ENCODE measurements at places on chromosomes 2 and 18.
A peak's percentile ranks its signal among the peaks of the same experiment; 100 is the strongest.

DNA sequence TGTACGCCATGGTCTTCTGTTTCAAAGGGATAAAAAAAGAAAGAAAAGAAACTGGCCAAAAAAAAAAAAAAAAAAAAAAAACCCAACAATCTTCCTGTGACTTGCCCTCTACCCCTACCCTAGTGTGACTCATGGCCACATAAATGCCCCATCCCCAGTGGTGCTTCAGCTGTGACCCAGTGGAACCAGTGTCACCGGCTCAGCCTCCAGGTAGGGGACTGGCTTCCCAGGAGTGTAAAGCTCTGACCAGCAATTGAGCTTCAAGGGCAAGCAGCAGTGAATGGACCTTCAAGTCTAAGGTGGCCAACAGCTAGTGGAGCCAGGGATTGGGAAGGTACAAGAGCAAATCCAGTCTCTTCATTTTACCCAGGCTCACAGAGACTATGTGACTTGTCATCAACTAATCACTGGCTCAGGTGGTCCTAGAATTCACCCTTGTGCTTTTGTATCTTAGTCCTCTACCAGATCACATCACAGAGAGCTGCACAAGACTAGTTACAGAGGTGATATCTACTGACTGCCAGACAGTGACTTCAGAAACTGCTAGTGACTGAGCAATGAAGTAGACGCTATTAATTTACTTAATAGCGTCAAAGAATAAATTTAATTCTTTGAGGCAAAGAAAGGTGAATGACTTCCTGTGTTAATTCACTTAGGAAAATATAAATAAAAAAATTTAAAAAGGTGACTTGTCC is 1.3 kb upstream of the TGFBRAP1 start:
- no peak for DNase-seq

DNA sequence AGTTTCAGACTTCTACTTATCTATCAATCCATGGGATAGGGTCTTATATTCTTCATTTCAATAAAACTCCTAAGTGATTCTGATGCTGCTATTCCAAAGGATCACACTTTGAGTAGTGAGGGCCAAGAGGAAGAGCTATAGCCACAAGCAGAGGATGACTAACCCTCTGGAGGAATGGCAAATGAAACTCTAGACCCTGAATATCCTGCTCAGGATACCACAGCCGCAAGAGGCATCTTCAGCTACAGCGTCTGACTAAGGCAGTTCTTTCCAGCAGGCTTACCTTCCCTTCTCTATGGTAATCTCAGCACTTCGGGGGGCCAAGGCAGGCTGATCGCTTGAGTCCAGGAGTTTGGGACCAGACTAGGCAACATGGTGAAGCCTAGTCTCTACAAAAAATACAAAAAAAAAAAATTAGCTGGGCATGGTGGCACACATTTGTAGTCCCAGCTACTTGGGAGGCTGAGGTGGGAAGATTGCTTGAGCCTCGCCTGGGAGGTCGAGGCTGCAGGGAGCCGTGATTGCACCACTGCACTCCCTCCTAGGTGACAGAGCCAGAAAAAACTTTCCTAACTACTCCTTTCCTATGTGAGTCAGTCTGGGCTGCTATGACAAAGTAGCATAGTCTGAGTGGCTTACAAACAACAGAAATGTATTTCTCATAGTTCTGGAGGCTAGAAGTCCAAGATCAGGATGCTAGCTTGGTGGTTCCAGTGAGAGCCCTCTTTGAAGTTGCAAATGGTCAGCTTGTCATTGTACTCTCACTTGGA is 371.9 kb downstream of the IRS1 start:
- no peak for DNase-seq

DNA sequence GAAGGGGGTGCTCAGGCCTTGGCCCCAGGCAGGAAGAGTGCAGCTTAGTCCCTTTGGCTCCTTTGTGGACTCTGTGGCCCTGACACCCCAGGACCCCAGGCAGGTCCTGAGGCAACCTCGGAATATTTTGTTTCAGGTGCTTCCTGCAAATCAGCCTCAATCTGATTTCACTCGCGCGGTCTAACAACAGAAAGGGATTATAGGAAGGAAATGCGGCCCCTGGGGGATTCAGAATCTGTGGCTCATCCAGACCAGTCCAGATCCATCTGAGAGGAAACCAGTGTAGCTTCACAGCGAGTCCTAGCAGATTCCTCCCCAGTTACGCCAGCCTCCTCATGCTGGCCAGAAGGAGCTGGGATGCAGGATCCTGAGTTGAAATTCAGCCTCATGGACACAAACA is 59.5 kb upstream of the YWHAQ start:
- no peak for DNase-seq

DNA sequence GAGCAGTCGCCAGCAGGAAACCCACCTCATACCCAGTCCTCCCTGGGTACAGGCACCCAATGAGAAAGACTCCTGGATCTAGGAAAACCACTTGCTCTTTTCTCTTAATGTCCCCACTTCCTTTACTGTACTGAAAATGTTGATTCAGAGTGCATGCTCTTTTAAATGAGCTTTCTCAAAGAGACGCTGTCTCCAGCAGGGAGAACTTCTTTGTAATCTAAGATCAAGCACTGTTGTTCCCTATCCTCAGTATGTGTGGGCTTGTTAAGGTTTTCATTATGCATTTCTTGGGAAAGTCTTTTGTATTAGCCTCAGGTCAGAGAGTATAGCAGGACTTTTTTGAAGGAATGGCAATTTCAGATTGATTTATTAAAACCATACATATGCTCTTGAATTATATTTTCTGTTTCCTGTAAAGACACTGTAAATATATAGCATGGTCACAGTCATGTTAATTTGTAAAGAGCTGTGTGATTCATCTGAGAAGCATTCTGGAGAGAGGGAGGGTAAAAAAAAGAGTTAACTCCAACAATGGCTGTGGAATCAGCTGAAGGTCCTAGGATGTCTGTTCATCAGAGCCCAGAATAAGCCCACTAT is 178.1 kb downstream of the MGAT5 start:
- DNase-seq: no peak

DNA sequence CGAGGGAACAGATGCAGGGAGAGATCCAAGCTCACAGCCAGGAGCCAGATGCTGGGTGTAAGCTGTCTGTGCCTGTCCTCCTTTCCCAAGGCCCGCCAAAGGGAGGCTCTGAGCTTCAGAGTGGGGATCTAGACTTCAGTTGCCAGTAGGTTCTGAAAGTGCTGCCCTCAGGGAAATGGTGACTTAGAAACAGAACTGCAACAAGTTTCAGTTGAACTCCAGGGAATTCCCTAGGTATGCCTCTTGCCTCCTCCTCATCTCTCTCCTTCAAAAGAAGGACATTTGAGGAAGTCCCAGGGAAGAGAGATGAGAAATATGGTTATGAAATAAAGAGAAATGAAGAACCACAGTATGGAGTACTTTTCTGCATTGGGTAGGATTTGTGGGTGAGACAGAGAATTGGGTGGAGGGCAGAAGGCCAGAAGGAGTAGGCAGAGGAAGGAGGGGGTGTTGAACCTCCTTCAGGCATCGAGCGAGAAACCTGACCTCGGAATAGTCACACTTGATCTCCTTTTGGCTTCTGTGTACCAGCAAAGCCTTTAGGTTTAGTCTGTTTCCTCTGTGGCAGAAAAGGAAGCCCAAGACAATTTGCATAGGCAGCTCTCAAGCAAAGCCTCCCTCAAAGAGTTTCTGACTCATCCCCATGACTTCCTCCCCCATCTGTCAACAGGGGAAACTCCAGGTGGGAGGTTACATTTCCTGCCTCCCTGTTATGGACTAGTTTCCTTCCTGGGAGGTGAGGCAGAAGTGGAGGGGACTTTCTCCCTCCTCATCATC is 45.7 kb downstream of the QPCT start:
- no peak for DNase-seq

GRCh38 chr18:9737472-9738121 is 29.5 kb downstream of the RAB31 start:
- no peak for DNase-seq

DNA sequence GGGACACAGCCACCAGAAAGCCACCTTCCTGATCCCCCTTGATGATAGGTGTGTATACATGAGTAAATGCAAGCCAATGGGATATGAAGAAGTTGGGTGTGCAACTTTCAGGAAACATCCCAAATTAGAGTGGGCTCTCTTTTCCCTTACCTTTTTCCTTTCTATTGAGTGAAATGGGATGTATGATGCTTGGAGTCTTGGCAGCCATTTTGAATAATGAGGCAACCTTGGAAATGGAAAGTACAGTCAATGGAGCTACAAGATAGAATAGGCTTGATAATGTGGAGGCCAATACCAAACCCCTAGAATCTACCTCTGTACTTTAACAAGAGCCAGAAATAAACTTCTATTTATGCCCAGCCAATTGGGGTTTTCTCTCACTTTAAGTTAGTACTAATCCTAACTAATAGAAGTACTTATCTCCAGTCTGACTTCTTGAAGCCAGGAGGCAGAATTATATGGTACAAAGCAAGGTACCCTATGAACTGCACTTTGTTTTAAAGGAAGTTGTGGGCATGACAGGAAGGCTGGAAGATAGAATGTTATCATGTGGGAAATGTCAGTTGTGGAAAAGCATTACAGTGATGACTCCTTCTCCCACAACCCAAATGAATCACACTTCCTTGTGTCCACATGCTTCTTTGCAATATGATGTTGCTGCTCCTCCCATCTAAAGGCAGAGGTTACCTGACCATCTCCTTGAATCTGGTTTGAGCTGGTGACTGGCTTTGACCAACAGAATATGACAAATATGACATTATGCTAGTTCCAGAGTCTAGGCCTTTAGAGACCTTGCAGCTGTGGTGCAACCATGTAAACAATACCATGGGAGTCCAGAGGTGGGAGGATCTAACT is 12.9 kb upstream of the NABP1 start:
- DNase-seq: no peak

- no peak for DNase-seq
These were observed 11.7 kb upstream of the CXCR4 start for GRCh38 chr2:136129601-136130000.

DNA sequence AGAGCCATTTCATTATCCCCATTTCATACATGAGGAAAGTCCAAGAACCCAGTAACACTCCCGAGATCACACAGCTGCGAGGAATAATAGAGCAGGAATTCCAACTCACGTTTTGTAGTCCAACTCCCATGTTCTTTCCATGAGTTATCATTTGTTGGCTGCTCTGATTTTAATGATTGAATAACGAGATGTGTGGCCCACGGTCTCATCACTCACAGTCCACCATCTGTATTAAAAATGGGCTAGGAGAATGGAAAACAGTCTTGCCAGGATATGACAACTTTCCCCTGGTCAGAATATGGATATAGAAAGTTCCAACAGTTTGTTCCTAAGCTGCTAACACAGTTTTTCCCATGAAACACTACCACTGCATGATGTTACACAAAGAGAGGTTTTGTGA is 147.5 kb downstream of the METTL4 start:
- peak; percentile 81 for DNase-seq

DNA sequence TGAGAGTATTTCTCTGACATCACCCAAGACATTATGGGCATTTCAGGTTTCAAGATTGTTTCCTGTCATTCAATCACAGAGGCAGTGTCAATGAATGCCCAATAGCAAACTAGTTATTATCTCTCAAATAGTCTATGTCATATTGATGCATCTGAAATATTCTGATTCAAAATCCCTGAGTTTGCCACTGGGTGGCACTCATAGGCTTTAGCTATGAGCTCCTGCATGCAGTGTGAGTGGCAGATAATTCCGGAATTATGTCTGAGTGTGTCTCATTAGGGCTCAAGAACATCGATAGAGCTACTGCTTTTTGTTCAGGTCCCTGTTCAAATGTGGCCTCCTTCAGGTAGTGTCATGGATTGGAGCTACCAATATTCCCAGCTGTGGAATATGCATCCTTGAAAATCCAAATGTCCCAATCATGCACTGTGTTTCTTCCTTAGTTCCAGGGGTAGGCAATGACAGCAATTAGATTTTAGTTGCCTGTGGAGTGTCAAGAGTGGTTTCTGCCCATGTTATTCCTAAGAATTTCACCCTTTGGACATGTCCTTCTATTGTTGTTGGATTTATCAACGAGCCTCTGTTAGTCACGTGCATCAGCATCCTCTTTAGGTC is 7.8 kb upstream of the OR6B3 start:
- peak; percentile 26 for DNase-seq

GRCh38 chr18:58051765-58052460 is 7.9 kb downstream of the NEDD4L start:
- peak; percentile 18 for DNase-seq

- DNase-seq: no peak
These were observed 12.6 kb upstream of the OTX1 start for GRCh38 chr2:63038034-63038433.

- DNase-seq: peak; percentile 43
These were observed 268.4 kb downstream of the ATAD2B start for GRCh38 chr2:23658466-23658942.

GRCh38 chr2:222518570-222519381 is 94.4 kb downstream of the SGPP2 start:
- peak; percentile 4 for DNase-seq

GRCh38 chr2:101960819-101961337 is 30.9 kb upstream of the IL1R2 start:
- no peak for DNase-seq

GRCh38 chr18:58501066-58501896 is 127.6 kb downstream of the ALPK2 start:
- DNase-seq: peak; percentile 66

GRCh38 chr2:230012267-230012884 is 56.3 kb downstream of the SLC16A14 start:
- DNase-seq: no peak

- no peak for DNase-seq
These were observed 190.1 kb downstream of the PDE11A start for GRCh38 chr2:177882501-177882900.

DNA sequence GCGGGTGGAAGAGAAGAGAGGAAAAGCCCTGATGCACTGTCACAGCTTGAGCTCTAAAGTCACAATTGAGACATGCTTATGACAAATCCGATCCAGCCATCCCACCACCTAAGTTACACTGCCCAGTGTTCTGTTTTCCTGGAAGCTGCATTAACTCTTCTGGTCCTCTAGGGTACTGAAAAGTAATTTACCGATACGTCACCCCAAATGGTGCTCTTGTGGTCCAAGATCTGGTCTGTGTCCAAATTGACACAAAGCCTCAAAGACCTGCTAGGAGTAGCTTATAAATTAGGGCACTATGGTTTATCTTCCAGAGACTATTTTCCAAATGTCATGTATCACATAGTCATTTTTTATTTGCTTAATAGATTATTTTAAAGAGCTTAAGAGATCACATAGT is 186.7 kb upstream of the ETAA1 start:
- DNase-seq: no peak

GRCh38 chr2:103875131-103875530 is 978.8 kb upstream of the POU3F3 start:
- no peak for DNase-seq

- no peak for DNase-seq
These were observed 296.9 kb downstream of the ZNF521 start for GRCh38 chr18:25055076-25055475.

GRCh38 chr2:38077431-38077769 is 1.4 kb upstream of the CYP1B1 start:
- DNase-seq: no peak

Measured in hindlimb muscle (tissue), 1 donor.